ENCODE measurements at places on chromosomes 7 and 10. TPM values are rescaled to one million over a fixed set of nuclear protein-coding genes. Genes with fewer than 3 reads are reported as not detected.

NACAD gene
- 0.71 TPM for total RNA-seq

CFAP70 gene
- total RNA-seq: 0.73 TPM

TAS2R38 gene
- total RNA-seq: not detected

MOGAT3 gene
- total RNA-seq: not detected

ZNF239 gene
- 1.0 TPM for total RNA-seq

ITGB1 gene
- total RNA-seq: 126 TPM

DDX21 gene
- 77.8 TPM for total RNA-seq

CFAP46 gene
- not detected for total RNA-seq

DPY19L1 gene
- total RNA-seq: 15.4 TPM

PRKRIP1 gene
- total RNA-seq: 41.7 TPM

KCNH2 gene
- total RNA-seq: 0.32 TPM

ANKRD22 gene
- total RNA-seq: 5.9 TPM

AGMO gene
- total RNA-seq: not detected

WEE2 gene
- total RNA-seq: 0.13 TPM

KCP gene
- total RNA-seq: 1.0 TPM

CLDN3 gene
- total RNA-seq: not detected

NKX1-2 gene
- not detected for total RNA-seq

CLCN1 gene
- total RNA-seq: not detected

SP8 gene
- total RNA-seq: not detected

COL26A1 gene
- not detected for total RNA-seq

SLC16A9 gene
- total RNA-seq: 0.42 TPM

ANKRD30A gene
- not detected for total RNA-seq
